Stimulated activated CD4-positive, alpha-beta T cell treated with anti-CD3 and anti-CD28 coated beads, TNF-alpha, amount 100 ng/mL, for 4 hours (primary cell): ENCODE measurements at places on chromosomes 2 and 18.
A peak's percentile ranks its signal among the peaks of the same experiment; 100 is the strongest.

- DNase-seq: no peak
These were observed 265.8 kb downstream of the AKAIN1 start for GRCh38 chr18:4931209-4931608.

DNA sequence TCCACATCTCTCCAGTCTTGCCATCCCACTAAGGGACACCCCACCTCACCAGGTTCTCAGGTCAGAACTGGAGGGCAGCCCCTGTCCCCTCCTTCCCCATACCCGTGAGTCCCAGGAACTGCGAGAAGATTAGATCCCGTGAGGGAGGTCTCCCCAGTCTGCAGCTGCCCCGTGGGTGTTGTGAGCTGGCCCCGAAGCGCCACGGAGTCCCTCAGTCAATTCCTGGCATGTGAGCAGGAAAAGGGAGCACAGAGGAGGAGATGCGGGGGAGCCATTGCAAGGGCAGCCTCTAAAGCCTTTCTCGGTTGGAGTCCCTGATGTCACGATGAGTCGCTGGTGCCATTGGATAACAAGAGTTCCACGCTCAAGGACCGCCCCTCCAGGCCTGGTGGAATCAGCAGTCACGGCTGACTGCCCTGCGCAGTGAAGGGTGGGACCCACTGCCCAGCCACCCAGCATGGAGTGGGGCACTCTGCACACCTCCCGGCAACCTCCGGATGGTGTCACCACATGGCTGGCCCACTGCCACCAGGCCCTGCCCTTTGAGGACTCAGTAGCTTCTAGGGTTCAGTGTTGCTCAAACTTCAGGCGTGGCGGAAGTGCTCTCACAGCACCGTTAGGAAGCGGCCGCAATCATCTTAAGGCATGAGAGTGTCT is 434.9 kb upstream of the MYT1L start:
- no peak for DNase-seq

DNA sequence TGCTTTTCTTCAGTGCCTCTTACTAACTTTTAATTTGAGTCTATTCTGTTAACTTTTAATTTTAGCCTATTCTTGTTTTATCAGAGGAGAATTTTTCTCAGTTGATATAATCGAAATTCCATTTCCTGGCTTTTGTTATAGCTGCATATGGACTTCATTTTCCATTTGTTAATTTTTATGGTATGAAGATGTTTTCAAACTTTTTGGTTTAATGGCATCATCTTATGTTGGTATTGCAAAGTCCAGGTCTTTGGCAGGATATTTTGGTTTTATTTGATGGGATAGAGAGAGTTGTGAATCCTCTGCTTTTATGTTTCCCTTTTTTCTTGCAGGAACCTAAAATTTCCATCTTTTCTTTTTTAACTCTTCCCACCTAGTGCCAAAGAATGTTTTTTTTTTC is 70.9 kb upstream of the RAPGEF4 start:
- DNase-seq: no peak

- no peak for DNase-seq
These were observed 861.8 kb downstream of the TRIB2 start for GRCh38 chr2:13578547-13578946.

DNA sequence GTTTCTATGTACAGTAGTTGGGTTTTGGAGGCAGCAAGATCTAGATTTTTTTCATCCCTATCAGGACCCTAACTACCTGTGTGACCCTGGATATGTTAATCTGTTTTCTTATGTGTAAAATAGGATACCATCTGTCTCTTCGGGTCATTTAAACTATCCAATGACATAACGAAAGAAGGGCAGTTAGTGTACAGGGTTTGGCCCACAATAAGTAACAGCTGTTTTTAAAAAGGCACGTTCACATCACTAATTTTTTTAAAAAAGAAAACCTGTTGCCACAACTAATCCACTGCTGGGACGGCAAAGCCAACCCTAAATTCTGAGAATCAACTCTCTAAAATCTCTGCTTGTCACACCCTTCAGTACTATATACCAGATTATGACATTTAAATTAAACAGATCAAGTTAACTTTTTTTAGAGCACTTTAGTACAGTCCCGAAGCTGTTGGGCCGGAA is 869 bp downstream of the USP40 start:
- DNase-seq: no peak

- no peak for DNase-seq
These were observed 85.3 kb upstream of the EFEMP1 start for GRCh38 chr2:56008661-56009431.

GRCh38 chr2:55048508-55049042 is 1.7 kb downstream of the RTN4 start:
- DNase-seq: no peak

DNA sequence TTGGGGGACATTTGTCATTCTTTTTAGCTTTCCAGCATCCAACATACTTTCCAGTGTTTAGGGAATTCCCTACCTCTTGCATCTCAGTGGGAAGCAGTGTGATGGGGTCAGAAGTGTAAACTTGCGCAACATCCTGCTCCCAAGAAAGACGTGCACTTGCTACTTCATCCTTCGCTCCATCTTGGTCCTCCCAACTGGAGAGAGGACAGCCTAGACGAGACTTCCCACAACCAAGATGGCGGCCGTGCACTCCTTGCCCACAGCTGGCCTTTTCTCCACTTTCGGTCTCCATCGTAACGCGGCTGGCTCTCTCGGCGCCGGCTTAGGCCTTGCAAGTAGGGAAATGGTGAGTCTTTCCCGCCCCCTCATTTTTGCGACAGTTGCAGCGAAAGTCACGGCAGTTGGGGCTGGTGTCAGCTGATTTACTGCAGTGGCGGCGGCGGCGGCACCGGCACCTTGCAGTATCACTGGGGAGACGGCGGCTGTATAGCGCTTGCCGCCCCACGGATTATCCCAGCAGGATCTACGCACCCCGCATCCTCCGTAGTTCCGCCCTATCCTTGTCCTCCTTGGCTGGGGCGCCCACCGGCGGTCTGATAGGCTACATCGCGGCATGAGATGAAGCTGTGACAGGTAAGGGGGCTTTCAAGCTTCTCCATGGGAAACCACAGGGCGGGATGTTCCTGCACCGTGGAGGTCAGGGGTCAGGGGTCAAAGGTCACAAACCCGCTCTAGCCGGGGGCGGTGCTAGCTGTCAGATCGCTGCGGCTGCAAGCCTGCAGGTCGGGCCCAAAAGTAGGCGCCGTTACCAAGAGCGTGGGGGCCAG is at the start of gene WDR7:
Gene WDR7, plus strand, starts transcription at position 416 of the 827 bp plus-strand sequence. CDS start 21,157 bp downstream, outside the sequence.
- peak; percentile 83 for DNase-seq

DNA sequence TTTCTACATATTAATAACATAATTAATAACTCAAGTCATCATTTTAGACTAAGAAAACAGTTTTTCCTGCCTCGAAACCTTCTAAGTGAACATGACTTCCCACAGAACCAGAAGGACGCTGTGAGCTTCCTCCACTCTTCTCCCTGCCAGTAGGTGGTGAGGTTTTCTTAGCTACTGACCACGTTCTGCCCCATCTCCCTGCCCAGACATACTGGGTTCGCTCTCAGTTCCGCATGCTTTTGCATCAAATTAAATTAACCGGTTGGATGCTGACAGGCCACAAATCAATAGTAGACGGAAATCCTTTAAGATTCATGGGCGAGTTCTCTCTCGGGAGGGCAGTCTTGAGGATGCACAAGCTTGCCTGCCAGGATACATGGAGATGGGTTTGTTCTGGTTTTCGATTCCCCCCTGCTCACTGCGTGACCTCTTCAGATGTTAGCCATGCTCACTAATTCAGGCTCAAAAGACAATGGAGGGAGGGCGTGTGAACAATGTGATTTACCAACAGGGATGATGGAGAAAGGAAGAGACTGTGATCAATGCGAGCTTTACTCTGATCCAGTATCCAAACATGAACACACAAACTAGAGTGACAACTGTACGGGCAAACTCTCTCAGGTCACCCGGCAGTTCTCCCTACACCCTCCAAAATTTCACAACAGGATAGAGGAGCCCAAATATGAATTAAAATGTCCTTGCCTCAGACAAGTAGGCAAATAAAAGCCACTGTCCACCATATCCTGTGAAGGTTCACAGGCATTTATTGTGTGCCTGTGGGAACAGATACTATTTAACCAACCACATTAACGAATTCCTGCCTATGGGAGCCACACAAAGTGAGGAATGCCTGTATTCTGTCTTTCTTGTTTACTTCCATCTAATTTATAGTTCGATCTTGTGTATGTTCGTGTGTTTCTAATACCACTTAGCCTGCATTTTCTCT is 375.7 kb downstream of the EIPR1 start:
- DNase-seq: no peak

DNA sequence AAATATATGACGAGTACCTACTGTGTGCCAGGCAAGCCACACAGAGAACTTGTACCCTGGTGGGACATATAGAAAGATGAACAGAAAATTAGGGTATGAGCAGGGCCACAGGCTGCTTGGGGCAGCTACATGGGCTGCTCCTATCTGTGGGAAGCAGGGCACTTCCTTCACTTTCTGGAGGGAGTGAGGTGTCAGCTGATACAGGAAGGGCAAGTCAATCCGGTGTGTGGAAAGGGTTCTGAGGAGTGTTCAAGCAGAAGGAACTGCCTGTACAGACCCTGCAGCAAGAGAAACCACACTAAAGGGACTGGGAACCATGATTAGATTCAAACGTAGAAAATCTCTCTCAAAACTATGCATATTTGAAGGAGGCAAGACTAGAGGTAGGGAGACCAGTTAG is 58.6 kb upstream of the BCL11A start:
- DNase-seq: no peak

DNA sequence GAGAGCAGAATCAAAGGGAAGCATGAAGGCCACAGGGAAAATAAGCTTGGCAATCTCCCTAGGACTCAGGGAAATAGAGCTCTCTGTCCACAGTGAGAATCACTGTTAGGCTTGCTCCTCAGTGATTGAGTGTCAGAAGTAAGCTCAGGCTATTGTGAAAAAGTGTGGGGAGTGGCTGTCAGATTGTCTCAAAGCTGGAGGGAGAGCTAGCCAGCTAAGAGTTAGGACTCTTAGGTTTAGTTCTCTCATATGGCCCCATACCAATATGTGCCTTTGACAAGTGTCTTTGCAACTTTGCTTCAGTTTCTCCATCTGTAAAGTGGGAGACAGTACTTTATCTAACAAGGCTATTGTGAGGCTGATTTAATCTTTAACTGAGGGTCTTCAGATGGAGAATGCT is 17.2 kb downstream of the EIF4E2 start:
- DNase-seq: no peak

DNA sequence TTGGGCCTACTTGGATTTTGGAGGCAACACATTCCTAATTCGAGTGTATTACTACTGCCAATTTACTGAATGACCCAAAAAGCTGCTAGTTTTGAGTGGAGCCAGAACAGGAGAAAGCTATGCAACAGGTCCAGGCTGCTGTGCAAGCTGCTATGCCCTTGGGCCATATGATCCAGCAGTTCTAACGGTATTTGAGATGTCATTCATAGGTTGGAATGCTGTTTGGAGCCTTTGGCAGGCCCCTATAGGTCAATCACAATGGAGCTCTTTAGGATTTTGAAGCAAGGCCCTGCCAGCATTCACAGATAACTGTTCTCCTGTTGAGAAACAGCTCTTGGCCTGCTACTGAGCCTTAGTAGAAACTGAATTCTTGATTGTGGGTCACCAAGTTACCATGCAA is 368.7 kb downstream of the CDH19 start:
- no peak for DNase-seq

DNA sequence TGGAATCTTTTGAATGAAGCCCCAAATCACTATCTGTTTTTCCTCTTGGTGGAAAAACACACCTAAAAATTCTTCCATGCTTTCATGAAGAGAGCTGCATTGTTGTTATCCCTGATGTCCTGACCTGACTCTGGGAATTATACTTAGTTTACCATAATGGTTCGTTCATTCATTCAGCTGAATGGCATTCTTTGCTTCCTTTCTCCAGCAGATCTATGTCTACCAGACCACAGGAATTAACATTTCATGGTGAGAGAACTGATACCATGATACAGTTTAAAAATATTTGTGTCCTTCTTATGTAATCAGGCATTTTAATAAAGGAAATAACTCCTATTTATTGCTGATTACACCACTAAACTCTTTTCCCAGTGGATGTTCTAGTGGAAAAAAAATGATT is 11.1 kb upstream of the SLC4A10 start:
- DNase-seq: no peak

- no peak for DNase-seq
These were observed 113.5 kb upstream of the ZNF236 start for GRCh38 chr18:76708722-76709353.
